ENCODE measurements at places on chromosomes 16 and 17. TPM values are rescaled to one million over a fixed set of nuclear protein-coding genes. Genes with fewer than 3 reads are reported as not detected.

The ZNF385C gene
- 0.65 TPM for polyA plus RNA-seq

The USP22 gene
- 72.1 TPM for polyA plus RNA-seq

DNA sequence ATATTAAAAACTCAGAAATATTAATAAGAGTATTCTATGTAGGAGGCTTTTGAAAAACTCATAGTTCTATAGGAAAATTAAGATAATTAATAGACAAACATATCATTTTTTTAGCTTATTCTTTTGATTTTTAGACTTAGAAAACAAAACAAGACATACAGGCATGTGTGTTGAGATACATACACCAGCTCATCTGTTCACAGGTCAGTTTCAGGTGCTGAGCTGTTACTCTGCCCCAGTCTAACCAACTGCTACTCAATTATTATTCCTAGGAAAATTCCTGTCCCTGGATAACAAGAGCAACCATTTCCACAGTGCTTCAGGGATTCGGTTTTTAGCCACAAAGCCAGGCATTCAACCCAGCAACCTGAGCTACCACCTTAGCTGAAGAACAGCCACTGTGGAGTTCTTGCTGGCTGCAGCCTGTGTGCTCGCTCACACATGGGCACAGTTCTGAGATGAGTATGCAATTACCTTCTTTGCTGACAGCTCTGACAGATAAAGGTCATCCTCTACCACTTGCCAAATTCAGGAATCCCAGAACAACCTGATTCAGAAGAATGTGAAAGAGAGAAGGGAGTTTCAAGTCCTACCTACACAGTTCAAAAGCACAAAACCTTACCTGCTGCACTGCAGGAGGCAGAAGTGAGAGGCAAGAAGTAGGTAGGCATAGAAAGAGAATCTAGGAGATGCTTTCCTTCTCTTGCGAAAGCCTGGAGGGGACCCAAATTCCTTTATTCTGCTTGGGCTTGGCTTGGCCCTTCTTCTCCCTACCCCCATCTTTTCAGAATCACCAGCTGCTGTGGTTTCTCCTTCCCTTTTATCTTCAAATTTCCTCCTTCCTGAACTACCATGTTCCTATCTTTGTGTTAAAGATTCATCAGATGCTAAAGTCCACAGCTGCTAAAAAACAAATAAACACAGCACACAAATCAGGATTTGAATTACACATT is 62.7 kb downstream of the TEX2 start:
- DNase-seq, result no peak

GRCh38 chr17:75105126-75106080 is 4.4 kb upstream of the ARMC7 start:
- no peak for DNase-seq

DNA sequence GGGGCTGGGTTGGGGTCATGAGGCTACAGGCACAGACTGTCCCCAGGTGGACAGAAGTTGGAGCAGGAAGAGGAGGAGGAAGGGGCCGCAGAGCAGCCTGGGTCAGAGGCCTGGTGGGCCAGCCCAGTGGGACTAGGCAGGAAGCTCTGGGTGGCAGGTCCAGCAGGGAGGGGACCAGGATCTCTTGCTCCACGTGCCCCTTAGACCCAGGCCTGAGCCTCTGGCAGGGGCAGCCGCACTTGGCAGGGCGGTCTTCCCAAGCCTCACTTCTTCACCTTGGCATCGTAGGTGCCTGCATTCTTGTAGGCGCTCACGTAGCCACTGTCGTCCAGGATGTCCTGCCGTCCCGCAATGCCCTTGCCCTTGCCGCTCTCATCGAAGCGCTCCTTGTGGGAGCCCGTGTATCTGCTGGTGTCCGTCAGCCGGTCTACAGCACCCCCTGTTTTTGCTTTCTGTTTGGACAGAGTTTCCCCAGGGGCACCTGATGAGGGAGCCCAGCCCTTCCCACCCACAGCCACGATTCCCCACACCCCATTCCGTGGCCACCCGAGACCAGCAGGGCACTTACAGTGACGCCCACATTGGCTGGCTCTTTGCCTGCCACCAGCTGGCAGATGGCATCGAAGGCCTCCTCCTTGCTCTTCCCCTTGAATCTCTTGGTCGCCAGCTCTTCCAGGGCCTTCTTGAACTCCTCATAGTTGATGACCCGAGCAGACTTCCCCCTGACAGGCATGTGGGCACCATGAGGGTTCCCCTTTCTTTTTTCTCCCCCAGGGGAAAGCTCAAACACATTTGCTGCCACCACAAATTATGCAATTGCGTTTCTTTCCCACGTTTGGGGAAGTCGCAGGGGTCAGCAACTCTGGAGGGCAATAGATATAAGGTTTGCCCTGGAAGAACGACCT is 3.1 kb downstream of the TPPP3 start:
- DNase-seq, result no peak

- DNase-seq, result no peak
Measured at GRCh38 chr17:81095383-81095762, 60.4 kb downstream of the BAIAP2 start.

The NTN3 gene
- 0.19 TPM for polyA plus RNA-seq

GRCh38 chr16:48194828-48195556 is 39.2 kb upstream of the ABCC12 start:
- peak; percentile 67 for DNase-seq

GRCh38 chr17:2707721-2708584 is 3.6 kb downstream of the CLUH start:
- DNase-seq, result no peak

GRCh38 chr16:27759301-27759871 is 209.4 kb downstream of the KATNIP start:
- no peak for DNase-seq

The CTRB1 gene
- polyA plus RNA-seq, result 1.6 TPM

- no peak for DNase-seq
Measured at GRCh38 chr16:22734368-22734767, 79.6 kb upstream of the HS3ST2 start.

DNA sequence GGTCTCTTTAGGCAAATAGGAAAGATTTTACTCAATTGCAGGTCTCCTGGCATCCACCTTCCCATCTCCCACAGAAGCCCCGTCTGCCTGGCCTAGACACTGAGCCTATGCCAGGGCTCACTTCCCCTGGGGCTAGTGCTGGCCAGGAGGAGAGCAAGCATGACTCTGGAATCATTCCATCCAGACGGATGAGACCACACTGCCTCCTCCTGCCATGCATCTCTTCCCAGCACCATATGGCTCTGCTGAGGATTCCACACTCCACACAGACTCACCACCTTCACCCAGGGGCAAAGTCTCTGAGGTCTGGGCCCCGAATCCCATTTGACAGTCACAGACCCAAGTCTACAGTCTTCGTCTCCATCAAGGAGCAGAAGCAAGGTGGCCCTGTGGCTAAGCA is 346.5 kb downstream of the C16orf95 start:
- DNase-seq, result no peak

The GPR139 gene
- polyA plus RNA-seq, result not detected

The MC1R gene
- polyA plus RNA-seq, result 7.0 TPM

DNA sequence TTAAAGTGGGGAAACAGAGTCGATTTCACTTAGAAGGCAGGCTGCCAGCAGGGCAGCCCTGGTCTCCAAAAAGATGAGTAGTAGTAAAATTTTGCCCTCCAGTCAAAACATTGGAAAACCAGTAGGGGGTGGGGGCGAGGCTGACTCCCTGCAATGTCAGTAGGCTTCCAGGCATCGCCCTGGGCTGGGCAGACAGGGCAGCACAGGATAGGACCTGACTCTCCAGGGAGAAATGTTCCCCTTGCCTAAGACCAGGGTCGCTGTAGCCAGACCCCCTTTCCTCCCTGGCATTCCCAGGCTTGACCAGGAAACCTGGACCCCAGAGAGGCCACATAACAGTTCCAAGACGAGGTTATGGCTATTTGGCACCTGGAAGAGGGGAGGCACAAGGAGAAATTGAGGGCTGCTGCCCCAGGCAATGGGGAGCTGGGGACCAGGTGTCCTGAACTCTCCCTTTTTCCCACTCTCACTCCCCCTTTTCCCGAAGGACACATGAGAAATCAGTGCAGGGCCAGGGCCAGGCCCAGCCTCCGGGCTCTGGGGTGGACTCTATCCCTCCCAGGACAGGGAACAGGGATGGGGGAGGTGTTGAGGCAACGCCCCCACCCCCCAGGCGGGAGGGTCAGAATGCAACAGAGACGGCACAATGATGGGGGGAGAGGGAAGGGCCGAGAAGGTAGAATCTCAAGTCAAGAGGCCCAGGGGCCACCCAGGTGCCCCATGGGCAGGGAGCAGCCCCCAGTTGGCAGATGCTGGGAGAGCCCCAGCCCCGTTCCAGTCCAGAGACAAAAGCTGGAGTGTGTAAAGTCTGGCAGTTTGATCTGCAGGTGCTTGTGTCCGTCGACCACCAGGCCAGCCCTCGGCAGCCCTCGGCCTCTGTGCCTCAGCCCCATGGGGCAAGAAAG is 4.5 kb upstream of the SAMD14 start:
- DNase-seq, result no peak

GRCh38 chr17:34979650-34980352 is 511 bp upstream of the LIG3 start:
- DNase-seq, result no peak

DNA sequence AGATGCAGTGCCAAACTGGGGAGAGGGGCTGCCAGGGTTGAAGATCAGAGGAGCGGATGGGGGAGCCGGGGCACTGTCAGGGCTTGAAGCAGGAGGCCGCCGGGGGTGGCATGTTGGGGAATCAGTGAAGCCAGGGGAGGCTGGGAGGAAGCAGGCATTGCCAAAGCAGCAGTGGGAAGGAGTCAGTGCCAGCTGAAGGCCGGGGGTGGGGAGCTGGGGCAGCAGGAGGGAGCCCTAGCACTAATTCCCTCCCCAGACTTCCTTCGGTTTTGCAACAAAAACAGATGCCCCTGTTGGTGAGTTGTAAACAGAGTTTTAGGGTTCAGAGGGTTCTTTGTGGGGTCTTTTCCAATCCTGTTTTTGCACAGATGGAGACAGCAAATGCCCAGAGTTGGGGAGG is 10.9 kb upstream of the TAC4 start:
- no peak for DNase-seq

- DNase-seq, result no peak
Measured at GRCh38 chr17:49959183-49959935, 9.6 kb upstream of the DLX4 start.
